ENCODE measurements at places on chromosomes 5 and 9.

DNA sequence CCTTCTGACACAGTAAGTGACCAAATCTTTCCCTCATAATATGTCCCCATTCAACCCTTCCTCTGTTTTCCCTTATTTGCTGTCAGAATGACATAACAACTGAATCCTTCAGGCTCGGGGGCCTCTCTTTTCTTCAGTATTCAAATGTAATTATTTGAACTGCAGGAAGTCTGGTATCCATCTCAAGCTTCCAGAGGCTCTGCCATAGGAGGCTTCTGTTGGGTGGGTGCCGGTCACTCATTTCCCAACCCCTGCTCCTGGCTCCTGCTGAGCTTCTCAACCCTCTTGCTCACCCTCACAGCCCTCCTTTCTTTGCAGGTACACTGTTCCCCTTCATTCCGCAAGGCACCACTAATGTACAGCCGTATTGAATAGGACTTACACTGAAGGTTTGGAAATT lies 151.8 kb upstream of the MAP3K1 start:
- DNase-seq: no peak

GRCh38 chr5:115599924-115600323 lies 2.4 kb downstream of the TICAM2 start:
- DNase-seq: no peak

DNA sequence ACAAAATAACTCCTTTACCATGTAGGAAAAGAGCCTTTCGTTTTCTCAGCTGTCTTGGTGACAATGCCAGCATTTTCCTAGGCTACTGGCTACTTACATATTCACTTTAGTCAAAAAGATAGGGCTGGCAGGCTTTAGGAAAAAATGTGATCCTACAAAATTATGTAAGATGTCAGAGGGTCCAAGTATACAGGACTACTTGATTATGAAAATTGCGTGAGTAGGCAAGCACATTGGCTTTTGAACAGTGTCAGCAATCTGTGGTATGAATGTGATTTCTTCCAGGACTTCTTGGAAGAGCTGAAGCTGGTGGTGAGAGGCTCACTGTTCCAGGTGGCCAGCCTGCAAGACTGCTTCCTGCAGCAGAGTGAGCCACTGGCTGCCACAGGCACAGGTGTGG lies 22.8 kb downstream of the THBS4 start:
- DNase-seq: no peak

DNA sequence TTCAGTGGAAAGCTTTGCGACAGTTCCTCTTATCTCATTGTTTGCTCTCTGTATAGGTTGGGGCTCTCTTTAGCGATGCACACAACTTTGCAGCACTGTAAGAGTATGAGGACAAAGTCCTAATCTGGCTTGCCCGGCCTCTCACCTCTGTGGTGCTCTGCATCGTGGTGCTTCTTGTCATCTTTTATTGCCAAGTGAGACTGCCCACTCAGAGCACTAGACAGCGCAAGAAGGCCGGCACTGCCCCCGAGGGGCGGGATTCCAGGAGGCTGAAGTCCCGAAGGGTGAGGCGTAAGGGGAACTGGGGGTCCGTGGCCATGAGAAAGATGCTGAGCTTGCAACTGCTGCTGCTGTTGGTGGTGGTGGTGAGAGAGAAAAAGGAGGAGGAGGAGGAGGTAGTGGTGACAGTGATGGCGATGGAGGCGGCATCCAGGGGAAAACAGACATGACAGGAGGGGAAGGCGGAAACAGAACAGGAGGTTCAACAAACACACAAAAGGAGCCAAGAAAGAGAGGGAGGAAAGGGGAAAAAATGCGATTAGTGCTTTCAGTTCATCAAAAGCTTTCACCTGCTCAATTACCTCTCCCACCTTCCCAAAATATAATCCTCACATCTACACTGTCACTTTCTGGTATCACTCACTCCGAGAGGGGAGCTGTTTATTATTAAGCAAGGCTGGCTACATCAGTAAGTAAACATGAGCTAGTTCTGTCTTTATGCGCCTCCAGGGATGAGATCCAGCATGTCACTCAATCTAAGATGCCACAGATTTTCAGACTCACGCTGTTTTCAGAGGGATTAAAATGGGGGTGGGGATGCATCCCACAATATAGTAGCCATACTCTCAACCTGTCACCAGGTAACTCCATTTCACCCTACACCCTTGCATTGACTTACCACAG lies 55.1 kb downstream of the TLE1 start:
- DNase-seq: no peak

DNA sequence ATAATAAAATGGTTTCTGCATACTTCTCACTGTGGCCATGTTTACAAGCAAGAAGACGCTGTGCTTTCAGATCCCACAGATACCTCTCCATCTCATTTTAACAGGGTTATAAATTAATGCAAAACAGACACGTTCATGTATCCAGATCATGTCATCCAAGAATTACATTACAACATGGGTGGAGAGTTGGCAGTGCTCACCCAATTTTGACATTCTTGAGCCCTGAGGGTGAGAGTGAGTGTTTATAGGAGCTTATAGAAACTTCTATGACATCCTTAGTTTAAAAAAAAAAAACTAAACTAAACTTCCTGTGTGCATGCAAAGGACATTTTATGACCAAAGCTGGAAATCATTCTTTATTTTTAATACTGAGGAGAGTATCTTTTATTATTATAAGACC lies 9.1 kb downstream of the PRKACG start:
- DNase-seq: no peak

DNA sequence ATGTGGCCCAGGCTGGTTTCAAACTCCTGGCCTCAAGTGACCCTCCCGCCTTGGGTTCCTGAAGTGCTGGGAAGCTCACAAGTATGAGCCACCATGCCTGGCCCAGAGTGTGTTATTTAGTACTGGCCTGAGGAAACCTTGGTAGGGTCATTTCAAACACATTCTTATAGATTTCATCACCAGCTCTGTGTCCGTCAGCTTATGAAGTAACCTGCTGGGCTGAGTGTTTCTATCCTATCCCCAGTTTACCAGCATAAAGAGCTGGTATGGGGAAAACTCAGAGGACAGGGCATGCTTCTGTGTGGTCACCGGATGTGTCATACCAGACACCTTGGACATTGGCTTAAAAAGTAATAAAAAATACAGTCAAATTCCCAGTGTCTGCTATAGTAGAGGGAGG lies 45.3 kb downstream of the PTPN3 start:
- no peak for DNase-seq

- DNase-seq: no peak
Observed at GRCh38 chr9:131237291-131237690, 39.0 kb downstream of the FAM78A start.

GRCh38 chr9:107638521-107639310 lies 149.1 kb upstream of the KLF4 start:
- DNase-seq: no peak

DNA sequence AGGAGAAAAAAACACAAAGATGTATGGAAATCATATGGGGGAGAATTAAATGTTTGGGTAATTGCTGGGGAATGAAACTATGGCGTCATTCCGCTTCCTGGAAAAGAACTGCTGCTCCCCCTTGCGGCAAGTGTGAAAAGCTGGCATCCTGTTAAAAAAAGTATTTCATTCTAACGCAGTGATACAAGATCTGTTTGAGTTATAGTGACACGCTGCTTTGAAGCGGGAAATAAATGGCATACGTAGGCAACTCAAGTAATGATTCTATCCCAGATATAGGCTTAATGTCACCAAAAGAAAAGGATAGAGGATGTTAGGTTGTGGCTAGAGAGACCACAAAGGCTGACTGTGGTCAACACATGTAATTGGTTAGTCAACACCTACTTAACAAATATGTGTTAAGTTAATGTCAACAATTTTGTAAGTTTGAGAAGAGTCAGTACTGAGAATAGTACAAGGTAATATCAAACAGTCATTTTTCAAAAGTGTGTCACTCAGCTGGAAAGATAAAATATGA lies 70.2 kb upstream of the ALDH1A1 start:
- DNase-seq: no peak

GRCh38 chr9:89518466-89519365 lies 20.8 kb upstream of the SEMA4D start:
- no peak for DNase-seq

GRCh38 chr9:130675396-130675795 lies 11.0 kb downstream of the PRDM12 start:
- DNase-seq: no peak

DNA sequence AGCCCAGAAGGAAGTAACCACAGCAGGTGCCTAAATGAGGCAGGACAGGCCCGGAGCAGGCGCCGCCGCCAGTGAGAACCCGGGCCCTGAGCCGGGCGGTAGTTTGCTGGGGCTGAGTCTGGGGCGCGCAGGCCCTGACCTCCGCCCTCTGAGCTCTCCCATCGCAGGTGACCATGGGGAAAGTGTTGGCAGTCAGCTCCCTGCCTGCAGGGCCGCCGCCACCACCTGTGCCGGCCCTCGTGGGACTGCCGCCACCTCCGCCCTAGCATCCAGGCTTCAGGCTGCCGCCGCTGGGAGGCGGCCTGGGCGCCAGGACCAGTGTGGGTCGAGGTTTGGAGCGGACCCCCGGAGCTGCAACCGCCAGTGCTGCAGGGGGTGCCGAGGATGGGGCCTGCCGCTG lies 61.1 kb downstream of the TARS1 start:
- no peak for DNase-seq

DNA sequence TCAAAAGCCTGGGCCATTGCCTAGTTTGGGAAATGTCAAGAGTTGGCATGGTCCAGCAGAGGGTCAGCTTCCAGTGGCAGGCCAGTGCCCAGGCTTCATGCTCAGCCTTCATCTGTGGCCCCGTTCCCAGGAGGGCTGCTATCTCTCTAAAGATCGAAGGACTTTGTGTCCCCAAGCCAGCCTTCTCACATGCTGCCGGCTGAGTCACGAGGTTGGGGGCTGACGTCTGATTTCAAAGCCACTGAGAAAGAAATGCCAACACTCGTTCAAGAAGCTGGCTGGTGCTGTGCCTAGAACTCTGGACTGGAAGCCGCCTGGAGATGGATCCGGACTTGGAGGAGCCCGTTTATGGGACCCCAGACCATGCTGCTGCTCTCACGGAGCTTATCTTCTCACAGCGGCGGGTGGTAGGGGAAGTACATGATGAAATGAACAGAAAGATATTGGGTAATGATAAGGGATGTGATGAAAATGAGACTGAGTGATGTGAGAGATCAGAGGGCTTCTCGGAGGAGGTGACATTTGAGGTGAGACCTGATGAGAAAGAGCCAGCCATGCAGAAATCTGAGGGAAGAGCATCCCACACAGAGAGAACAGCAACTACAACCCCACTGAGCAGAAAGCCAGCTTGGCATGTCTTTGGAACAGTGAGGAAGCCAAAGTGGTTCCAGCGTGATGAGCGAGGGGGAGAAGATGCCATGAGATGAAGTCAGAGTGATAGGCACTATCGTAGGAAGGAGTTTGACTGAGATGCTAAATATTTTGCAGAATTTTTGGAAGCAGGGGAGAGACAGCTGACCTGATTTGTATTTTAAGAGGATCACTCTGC lies 54.9 kb upstream of the BOD1 start:
- DNase-seq: peak; percentile 49

DNA sequence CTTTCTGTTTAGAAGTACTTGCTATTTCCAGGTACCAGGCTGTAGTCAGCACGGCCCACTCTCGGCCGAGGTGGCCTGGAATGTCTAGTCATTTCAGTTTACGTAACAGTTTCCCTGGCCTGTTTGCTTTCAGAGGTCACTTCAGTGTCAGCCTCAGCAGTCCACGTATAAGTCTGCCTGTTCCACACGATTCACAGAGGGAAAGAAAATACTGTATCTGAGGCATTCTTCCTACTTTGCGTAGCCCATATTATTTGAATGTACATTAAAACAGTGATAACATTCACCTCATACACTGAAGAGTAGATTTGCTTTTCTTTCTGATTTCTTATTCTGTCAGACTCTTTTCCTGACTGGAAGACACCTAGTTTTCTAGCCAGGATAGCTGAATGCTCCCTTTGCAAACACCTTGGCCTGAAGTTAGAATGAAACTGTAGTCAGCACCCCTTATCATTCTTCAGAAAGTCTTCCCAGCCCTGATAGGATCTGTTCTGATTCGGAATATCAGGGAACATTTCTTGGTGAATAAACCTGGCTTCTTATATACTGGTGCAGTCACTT lies 140.9 kb downstream of the AOPEP start:
- peak; percentile 52 for DNase-seq

- DNase-seq: no peak
Observed at GRCh38 chr9:131759017-131759647, 19.3 kb upstream of the RAPGEF1 start.

DNA sequence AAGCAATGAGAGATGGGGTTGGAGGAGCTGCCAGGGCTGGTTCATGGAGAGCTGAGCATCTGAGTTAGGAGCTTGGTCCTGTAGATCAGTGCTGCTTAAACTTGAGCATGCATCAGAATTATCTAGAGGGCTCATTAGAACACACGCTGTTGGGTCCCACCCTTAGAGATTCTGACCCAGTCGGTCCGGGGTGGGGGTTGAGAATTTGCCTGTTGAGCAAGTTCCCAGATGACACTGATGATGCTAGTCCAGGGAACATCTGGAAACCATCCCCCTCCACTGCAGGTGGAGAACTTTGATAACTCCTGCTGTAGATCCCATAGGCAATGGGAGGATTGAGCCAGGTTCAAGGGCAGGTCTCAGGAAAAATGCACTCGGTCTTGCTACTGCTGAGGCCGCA lies 158.0 kb upstream of the KLF4 start:
- DNase-seq: no peak

DNA sequence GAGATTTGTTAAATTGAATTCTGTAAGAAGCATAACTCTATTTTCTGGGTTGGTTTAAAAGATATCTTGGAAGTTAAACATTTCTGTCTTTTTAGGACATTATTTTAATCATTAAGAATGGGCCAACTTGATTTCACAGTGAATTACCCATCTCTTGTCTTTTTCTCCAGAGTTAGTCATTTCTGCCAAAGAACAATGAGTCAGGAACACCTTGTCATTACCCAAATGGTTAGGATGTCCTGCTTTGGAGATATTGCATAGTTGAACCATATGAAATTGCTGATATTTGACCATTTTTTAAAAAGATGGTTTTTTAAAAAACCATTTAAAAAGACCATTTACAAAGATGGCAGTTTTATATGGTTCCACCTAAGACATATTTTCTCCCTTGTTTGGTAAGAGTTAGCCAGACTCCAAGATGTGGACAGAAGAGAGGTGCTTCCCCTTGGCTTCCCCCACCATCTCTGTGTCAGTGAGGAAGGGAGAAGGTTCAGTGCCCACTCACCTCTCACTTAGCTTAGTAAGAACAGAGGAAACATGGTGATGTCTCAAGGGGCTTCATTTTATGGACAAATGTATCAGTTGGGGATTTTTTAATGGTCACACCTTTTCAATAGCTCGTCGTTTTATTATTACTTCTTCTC lies 103.0 kb downstream of the PCSK1 start:
- no peak for DNase-seq

- no peak for DNase-seq
Observed at GRCh38 chr9:27634879-27635278, 61.6 kb upstream of the C9orf72 start.

DNA sequence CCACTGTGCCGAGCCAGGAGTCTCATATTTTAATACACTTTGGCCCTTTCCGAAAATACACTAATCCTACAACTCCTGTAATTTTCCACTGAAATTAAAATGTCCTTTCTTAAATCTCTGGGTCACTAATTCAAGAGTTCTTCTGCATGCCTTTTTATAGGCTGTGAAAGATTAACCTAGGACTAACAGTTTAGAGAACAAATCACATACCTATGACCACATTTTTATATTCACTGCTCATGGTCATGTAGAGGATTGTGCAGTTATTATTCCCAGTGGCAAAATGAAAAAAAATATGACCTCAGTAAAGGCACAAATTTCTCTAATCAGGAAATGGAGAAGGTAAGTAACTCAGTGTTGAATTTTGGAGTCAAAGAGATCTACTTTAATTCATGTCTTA lies 33.4 kb downstream of the SLCO4C1 start:
- no peak for DNase-seq

- DNase-seq: no peak
Observed at GRCh38 chr5:135087950-135088349, 53.9 kb upstream of the PITX1 start.

- no peak for DNase-seq
Observed at GRCh38 chr5:7419846-7420245, 23.9 kb downstream of the ADCY2 start.
